ENCODE measurements at places on chromosomes 6 and 20.

DNA sequence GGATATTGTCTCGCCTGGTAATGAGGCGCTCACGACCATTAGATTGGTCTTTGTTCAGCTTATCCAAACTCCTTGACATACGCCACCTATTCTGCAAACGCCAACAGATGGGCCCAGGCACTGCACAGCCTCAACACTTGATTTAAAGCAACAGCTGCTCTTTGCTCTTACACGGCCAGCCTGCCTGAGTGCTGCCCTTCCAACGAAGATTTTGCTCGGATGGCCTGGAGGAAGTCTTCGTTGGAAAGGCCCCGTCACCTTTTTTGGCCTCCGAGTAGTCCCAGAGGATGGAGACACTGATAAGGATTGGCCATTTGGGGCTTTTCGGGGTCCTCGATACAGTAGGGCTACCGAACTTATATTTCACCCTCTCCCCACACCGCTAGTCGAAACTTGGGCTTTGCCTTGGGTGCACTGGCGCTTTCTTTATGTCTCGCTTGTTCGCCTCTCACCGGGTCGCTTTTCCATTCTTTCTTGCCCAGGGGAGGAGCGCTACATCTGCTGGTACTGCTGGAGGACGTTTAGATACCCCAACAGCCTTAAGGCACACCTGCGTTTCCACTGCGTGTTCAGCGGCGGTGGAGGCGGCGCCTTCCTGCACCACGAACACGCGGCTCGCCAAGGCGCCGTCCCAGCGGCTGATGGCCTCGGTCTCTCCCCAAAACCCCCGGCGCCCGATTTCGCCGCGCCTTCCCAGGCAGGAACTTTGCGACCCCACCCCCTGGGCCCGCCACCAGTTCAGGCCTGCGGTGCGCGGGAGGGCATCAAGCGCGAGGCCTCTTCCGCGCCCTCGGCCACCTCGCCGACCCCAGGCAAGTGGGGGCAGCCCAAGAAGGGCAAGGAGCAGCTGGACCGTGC is 6.1 kb downstream of the PRDM13 start:
- no peak for DNase-seq

DNA sequence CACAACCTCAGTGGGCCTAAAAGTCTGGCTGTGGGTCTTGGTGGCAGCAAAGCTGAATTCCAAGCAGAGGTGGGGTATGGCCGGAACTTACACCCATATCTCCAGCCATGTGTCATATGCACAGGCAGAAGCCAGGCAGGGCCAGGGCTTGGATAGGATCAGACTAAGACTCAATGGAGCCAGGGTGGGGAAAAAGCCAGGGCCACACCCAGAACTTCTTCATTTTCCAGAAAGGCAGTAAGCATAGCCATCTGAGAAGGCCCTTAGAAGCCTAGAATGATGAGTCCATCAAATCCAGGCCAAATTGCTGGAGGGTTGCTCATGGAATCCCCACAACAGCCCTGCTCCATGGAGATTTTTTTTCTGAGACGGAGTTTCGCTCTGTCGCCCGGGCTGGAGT is 116.2 kb upstream of the SRSF6 start:
- no peak for DNase-seq

DNA sequence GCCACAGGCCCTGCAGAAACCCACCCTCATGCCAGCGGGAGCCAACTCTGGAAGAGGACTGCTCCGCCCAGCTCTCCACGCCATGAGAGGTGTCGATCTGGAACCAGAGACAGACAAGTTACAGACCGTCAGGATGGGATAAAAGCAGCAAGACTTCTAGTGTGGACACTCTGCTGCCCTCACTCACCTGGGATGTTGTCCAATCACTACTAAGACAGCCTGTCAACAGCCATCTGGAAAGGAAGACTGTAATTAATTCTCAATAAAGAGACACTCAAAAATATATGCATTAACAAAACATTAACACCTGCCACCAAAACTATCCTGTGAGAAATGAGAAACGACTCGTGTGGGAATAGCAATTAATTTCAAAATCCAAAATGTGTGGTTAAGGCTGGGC is 28.3 kb downstream of the SLC2A4RG start:
- DNase-seq, result no peak

DNA sequence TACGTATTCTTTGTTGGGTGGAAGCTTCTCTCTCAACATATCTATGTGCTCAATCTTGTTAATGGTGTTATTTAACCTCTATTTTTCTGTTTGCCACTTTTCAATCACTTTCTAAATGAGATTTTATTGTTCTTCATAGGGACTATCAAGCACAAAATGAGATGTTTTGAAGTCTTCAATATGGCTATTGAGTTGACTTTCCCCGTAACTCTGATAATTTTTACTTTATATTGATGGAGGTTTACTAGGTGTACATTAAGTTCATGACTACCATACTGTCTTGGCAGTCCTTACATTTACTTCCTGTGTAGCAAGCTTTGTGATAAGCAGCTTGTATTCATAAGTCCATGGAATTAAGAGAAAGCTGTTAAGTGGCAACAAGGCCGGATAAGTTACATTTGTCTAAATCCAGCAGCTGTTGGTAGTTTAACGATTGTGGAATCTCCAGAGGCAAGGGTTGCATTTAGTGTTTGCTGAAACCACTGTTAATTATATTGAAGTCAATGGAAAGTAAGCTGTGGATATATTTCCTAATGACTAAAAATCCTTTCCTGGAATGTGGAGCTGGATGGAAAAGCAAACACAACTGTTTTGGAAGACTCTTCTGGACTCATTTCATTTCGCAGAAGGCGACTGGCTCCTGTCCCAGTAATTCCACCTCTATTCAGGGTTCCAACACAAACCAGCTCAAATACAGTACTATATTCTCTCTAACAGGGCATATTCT is 57.3 kb upstream of the SMIM29 start:
- DNase-seq, result no peak

GRCh38 chr20:3431109-3431508 is 23.6 kb upstream of the DNAAF9 start:
- no peak for DNase-seq

GRCh38 chr6:79872986-79873385 is 74.4 kb downstream of the ELOVL4 start:
- DNase-seq, result peak; percentile 53

- DNase-seq, result no peak
Observed at GRCh38 chr6:40473026-40473425, 114.1 kb downstream of the LRFN2 start.

GRCh38 chr20:54208548-54209176 is 775 bp downstream of the PFDN4 start:
- DNase-seq, result peak; percentile 46

GRCh38 chr6:113137426-113137825 is 719.7 kb upstream of the MARCKS start:
- DNase-seq, result no peak

- DNase-seq, result no peak
Observed at GRCh38 chr20:39161900-39162299, 199.8 kb downstream of the DHX35 start.

GRCh38 chr6:10223841-10224240 is 191.0 kb downstream of the TFAP2A start:
- DNase-seq, result no peak

DNA sequence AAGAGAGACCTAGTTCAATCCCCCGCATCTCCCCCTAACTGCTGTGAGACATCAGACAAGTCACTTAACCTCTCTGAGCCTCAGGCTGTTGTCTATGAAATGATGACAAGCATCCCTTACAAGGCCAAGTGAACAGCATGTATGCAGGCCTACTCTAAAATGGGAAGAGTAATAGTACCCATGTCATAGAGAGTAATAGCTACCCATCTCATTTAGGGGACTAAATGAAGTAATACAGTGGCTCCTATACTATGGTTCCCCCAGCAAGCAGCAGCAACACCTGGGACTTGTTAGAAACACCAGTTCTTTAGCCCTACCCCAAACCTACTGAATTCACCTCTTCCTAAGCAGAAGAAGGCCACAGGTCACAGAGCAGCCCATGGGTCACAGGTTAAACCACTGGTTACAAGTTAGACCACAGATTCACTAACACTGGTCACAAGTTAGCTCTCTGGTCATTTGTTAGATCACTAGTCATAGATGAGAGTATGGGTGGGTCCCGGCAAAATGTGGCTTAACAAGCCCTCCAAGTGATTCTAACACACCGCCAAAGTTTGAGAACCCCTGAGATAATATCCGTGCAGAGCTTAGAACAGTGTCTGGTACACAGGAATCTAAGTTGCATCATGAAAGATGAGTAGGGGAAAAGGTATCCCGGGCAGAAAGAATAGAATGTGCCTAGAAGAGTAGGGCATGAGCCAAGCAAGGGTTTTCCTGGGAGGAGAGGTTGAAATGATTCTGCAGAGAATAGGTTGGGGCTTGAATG is 1.4 kb downstream of the DEFB124 start:
- no peak for DNase-seq

All from HCEC 1CT (cell line).